Activated CD8-positive, alpha-beta memory T cell treated with anti-CD3 and anti-CD28 coated beads for 24 hours (primary cell): ENCODE measurements at places on chromosomes 1 and 21.

DNA sequence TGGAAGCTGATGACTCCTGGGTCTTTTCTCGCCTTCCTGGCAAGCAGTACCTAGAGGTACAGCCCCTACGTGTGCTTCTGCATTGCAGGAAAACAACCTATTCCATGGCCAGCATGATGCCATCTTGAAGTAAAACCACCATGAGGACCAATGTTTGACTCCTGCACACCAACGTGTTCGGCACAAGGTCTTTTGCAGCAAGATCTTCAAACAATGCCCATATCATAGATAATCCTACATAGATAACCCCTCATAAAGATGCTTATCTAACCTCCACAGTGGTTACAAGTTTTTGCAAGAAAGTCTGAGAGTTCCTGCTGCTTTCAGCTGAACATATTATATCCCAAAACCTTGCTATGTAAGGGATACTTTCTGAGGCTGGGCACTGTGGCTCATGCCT is 141.1 kb upstream of the MAP1LC3C start:
- DNase-seq: no peak

DNA sequence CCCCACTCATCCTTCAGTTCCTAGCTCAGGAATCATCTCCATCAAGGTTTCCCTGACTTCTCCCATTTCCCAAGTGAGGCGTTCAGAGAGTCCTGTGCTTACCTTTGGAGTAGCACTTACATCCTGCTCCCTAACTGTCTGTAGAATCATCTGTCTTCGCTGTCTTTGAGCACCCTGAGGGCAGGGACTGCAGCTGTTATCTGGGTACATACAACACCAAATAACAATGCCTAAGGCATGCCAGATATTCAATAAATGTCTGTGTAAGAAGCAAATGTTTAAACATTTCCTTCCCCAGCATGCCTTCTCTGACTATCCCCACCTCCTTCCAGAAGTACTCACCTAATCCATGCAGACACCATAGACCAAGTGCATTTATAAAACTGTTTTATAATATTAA is 65.4 kb downstream of the JAK1 start:
- DNase-seq: no peak

GRCh38 chr1:204746838-204747442 is 61.4 kb upstream of the LRRN2 start:
- DNase-seq: peak; percentile 74

DNA sequence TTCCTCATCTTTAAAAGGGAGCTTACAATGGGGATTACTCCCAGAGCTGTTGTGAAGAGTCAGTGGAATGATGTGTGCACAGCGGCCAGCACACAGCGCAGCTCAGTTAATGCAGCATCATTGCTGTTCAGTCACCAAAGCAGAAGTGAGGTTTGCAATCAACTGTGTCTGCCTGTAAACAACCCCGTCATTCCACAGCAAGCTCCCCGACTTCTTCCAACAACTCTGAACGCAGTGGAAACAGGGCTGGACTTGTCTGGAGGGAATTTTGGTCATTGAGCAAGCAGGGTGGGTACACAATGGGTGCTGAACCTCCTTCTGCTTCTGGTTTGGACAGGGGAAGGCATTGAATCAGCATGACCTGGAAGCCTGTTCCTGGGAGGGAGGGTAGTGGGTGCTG is 347.4 kb downstream of the PTPRU start:
- DNase-seq: no peak

GRCh38 chr1:207805841-207806421 is 54.1 kb downstream of the CD46 start:
- no peak for DNase-seq

DNA sequence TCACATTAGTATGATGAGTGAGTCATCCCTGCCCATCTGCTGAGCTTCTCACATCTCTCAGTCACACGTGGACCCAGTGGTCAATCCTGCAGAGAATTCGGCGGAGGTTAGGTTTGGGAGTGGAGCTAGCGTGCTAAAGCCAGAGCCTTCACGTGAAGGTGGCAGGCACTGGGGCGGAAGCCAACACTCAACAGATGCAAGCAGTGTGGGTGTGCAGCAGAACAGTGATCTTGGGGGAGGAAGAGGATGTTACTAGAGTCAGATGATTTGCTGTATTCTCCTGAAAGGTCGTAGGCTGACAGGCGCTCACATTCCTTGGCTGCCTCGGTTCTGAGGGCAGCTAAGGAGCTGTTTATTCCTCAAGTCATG is 6.7 kb downstream of the C1orf115 start:
- no peak for DNase-seq

- DNase-seq: no peak
Measured at GRCh38 chr1:203143641-203144040, 16.1 kb downstream of the ADORA1 start.

DNA sequence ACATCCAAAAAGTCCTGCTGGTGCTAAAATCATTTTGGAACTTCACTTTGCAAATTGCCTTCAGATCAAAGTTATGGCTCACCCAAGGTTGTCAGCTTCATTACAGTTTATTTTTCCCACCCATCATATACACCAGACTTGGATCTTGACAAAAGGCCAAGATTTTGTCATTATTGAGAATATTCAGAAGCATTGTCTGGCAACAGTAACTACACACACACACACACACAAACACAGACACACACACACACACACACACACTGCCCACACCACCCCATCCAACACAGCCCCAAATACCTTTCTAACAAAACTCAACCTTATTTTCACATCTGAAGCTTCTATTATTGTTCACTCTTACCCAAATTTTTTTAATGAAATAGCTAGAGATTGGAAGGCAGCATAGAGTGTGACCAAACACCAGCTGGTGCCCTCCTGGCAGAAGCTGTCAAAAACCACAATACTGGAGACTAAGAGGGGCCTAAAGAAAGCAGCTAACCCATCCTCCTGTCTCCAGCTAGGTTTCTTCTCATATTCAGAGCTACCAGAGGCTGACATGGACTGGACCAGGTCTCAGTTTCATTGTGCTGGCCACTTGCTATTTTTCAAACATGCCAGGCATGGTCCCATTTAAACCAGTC is 139.1 kb upstream of the ZC3H11B start:
- DNase-seq: no peak

- DNase-seq: no peak
Measured at GRCh38 chr1:172069051-172069450, 227.8 kb downstream of the DNM3 start.

DNA sequence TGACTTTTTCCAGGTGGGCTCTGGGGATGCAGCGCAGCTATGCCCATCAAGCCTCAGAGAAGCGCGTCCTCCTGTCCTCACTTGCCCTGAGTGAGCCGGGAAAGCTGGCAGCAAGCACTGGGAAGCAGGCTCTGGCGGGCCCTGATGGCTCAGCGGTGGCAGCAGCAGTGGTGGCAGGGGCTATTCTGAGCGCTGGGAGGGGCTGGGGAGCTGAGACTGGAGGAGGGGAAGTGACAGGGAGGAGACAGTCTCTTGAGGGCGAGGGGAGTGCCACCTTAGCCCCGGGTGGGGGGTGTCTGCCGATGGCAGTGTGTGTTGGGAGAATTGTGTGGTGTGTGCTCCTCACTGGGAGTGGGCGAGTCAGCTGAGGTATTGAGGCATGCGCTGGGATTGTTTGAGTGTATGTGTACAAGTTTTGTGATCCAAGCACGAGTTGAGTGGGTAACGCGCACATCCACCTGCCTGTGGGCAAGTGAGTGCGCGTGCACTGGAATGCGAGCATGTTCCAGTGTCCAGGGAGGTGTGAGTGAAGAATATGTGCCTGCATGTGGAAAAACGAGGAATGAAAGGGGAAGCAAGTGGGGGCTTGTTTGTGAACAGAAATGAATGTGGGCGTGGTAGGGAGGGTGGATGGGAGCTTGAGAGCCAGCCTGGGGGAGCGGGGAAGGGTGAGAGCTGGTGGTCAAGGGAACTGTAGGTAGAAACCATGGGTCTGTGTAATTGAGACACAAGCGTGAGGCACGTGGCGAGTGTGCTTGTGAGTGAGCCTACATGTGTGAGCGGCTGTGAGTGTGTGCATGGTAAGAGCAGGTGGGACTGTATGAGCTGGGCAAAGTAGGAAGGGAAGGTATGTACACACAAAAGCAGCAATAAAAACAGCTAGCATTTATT is 2.9 kb upstream of the FOXO6 start:
- DNase-seq: peak; percentile 53

DNA sequence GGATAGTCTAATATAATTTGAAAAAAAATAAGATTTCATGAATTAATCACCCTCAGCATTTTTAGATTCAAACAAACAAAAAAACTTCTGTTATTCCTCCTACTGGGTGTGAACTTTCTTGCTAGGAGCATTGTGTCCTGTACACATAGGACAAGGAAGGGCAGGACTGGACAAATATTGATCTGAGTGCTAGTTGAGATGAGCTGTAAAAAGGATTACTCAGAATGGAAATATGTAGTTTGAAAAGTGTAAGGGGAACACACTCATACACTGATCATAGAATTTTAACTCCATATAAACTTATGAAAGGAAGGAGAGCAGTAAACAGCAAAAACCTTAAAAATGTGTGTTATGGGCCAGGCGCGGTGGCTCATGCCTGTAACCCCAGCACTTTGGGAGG is 156.5 kb upstream of the ZNF648 start:
- DNase-seq: no peak

DNA sequence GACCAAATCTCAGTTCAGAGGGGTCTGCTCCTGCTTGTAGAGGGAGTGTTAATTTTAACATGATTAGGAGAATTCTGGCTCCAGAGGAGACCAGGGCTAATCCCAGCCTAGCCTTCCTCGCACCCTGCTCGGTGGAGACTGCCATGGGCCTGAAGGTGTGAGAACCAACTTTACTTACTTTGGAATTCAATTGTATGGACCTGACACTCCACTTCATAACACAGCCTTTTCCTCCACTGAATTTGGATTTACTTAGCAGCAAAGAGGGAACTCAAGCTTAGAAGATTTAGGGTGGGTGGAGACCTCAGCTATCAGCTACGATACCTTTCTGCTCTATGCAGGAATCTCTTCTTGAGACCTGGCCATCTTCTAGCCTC is 11.5 kb downstream of the PLXNA2 start:
- DNase-seq: no peak

DNA sequence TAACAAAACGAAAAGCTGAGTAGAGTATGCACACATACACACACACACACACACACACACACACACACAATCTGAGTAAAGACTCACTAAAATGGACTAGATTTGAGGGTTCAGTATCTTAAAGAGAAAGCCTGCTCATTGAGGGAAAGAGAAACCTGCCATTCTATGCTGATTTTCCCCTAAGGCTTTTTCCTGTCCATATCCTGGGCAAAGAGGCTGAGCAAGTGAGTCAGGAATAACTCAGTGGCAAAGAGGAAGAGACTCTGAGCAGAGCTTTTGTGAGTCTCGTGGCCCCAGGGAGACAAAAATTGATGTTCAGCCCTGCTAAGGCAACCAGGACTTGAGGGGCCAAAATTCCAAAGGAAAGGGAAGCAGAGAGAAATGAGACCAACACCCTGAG is 37.3 kb upstream of the RUNX1 start:
- DNase-seq: no peak

- DNase-seq: no peak
Measured at GRCh38 chr21:27407271-27407670, 440.4 kb upstream of the ADAMTS5 start.
